Gastroesophageal sphincter (tissue), 4 donors: ENCODE measurements at places on chromosomes 4 and X.

DNA sequence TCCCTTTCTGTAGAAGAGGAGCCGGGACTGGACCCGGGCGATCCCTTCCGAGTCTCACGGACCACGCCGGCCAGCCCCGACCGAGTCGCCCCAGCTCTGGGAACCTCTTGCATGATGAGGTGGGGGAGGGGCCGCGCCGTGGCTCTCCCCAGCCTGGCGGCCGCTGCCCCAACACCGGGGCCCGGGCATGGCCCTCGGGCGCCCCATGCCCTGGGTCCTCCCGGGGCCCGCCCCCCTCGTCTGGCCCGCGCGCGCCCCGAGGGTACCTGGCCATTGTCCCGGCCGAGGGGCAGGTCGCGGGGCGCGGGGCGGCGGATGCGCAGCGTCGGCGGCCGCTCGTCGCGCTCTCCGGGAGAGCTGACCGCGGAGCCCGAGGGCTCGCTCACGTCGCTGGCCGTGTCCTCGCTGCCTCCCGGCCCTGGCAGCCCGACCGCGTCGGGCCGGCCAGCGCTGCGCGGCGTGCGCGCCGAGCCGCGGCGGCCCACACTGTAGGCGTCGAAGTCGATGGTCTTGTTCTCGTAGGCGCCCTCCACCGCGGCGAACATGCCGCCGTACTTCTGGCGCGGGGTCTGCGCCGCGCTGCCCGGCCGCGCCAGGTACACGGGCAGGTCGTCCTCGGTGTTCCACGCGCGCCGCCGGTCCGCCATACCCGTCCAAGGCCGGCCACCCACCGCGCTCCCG is 423 bp downstream of the CRMP1 start:
- no peak for ATAC-seq

- no peak for ATAC-seq
These were observed 2547.7 kb downstream of the ARAP2 start for GRCh38 chr4:33696586-33696985.

- no peak for ATAC-seq
These were observed 4.0 kb downstream of the ITIH6 start for GRCh38 chrX:54794028-54794427.

- ATAC-seq = no peak
These were observed 137.2 kb downstream of the GUCY2F start for GRCh38 chrX:109344678-109345077.

DNA sequence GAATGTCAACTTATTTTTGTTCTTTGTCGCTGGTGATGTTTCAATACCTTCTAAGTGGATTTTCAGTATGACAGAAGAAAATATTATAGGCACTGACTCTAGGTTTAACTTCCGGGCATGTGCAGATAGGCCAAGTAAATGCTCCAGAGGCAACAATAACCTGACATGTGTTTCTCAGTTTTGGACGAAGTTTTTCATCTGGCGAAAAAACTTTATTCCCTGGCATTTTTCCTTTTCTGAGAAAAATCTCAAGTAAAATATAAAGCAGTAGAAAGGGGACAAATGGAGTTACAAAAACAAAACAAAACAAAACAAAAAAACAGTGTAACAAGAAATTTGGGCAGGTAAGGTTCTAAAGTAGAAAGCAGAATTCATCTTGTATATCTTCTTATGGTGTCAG is 173.5 kb downstream of the ANTXR2 start:
- ATAC-seq = no peak

- ATAC-seq = no peak
These were observed 17.7 kb upstream of the ELOVL6 start for GRCh38 chr4:110216129-110216528.

GRCh38 chrX:46325312-46325877 is 219.8 kb downstream of the ZNF674 start:
- no peak for ATAC-seq

DNA sequence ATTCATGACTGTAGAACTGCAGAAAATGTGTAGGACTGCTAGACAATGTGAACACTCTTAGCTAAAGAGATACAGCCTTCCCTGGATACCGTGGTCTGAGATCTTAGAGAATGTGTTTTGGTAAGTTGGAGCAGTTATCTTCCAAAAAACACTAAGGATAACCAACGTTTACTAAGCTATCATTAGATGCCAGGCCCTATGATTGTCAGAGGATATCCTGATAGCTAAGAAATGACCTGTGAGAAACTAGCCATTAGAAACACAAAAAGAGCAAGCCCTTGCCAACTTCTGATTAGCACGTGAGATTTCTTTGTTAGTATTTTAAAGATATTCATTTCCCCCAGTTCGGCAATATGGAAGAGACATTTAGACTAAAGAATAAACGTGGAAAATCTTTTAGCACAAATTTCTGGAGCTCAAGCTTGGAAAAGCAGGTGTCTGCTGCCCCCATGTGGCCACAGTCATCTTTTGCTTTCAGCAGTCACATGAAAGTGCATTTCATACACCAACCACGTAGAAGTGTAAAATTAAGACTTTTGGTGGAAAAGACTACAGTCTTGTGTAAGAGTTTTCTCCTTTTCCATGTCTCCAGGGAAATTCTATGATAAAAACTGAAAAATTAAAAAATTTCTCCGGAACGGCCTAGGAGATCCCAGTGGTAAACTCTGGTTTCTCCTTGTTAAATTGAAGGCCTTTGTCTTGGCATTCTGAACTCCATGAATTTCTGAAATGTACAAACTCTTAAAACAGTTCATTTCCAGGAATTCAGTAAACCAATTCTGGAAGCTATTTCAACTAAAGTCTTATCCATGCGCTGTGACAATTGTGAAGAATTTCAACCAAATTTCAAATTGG is 136.4 kb downstream of the ZNF674 start:
- no peak for ATAC-seq

DNA sequence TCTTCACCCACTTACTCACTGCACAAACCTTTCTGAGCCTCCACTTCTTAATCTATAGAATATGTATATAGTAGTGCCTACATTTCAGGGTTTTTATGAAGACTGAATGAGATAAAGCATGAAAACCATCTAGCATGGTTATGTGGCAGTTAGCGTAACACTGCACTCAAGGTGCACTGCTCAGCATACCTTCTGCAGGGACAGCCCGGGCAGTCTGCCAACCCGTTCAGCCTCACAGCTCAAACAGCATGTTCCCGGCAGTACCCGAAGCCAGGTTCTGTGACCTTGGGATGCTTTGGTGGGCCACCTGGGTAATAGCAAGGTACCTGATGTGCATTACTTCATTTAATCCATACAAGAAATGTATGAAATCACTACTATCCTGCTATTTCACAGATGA is 81.4 kb downstream of the DOCK11 start:
- ATAC-seq = peak; percentile 67
